ENCODE measurements at places on chromosomes 11 and 22.
A peak's percentile ranks its signal among the peaks of the same experiment; 100 is the strongest.

DNA sequence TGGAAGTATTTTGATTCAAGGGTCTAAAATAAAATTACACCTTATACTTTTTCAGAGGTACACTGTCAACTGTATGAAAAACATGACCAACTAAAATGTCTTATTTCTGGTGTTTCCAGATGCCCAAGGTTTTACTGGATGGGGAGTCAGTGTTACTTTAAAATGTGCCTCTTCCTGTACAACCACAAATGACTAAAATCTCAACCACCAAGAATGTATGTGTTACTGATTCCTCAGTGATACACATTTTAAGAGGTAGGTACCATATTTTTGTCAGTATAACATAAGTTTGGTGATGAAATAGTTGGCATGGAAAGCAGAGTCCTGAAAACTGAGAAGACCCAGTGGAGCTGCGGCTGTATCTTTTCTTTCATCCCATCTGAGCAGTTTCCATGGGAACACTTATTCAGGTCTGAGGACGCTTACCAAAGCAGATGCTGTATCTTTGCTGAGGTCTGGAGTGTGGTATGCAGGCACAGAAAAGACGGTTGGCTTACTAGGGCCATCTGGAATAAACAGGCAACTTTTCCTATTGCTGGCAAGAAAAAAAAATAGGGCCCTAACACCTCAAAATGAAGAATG is 21.2 kb upstream of the TP53AIP1 start:
- DNase-seq: no peak

DNA sequence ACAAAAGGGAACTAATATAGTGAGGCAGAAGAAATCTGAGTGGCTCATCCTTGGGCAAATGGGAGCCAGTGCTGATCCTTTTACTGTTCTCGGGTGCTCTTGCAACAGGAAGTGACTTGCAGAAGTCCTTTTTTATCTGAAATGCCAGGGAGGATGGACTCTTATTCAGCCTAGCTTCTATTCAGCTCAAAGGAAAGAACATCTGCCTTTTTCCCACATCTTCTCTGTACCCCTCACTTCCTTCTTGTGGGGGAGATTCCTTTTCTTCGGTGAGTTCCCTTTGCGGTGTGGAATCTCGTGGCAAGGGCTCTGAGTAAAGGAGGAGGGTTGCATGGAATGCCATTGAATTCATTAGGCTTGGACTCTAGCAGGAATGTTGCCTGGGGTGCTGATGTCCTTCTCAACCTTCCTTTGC is 76.2 kb downstream of the ZBTB16 start:
- no peak for DNase-seq

GRCh38 chr11:37544491-37544890 is 946.5 kb upstream of the RAG2 start:
- no peak for DNase-seq

DNA sequence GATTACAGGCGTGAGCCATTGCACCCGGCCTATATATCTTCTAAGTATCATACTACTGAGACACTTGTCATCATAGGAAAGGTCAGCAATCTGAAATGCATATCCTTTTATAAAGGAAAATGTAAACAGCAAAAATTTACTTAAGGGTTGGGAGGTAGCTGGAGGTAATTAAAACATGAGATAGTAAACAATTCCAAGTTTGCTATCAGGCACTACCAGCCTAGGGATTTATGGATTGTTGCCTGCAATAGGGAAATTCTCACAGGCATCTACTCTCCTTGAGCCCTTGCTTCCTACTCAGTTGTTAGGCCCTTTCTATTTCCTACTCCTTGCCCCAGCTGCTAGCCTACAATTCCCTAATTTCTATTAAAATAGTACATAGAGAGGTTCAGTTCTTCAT is 16.1 kb downstream of the PGR start:
- no peak for DNase-seq

DNA sequence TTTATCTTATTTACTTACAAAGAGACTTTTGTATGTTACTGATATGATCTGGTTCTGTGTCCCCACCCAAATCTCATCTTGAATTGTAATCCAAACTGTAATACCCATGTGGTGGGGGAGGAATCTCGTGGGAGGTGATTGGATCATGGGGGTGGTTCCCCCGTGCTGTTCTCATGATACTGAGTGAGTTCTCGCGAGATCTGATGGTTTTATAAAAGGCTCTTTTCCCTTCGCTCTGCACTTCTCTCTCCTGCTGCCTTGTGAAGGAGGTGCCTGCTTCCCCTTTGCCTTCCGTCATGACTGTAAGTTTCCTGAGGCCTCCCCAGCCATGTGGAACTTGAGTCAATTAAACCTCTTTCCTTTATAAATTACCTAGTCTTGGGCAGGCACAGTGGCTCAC is 42.4 kb upstream of the WNT7B start:
- DNase-seq: no peak

DNA sequence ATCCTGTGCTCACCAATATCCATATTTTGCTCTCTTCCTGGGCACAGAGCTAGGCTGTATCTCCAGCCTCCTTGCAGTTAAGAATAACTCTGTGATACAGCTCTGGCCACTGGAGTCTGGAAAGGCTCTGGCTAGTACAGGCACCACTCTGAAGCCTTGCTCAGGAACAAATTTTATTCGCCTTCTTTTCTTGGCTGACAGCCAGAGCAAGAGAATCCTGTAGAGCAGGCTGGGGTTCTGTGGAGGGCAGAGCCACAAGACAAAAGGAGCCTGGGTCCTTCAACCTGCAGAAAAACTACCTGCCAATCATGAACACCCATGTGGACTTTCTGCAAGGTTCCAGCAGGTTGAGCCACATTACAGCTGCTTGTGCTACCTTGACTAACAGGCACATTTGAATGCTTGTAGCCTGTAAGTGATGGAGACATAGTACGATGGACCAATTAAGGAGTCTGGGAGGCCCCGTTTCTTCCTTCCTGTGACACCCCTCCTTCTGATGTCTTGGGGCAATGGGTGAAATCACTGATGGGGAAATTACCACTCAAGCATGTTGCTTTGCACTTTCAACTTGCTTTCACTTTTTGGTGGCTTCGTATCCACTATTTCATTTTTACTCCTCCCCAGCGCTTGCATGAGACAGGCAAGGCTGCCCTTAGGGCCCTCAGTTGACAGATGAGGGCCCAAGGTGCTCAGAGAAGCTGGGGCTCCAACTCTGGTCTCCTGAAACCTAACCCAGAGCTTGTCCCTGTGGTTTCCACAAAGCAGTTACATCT is 267.2 kb upstream of the SYN3 start:
- no peak for DNase-seq

DNA sequence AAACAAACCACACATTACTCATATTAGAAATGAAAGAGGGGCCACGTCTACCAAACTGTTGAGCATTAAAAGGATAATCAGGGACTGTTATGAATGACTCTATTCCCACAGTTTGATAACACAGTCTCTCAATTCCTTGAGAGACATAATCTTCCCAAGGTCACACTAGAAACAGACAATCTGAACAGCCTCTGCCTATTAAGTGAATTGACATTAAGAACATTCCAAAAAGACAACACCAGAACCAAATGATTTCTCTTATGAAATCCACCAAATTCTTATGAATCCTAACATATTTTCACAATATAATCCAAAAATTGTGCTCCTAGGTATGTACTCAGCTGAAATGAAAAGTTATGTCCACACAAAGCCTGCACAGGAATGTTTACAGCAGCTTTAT is 4.6 kb downstream of the RFPL1 start:
- DNase-seq: no peak

DNA sequence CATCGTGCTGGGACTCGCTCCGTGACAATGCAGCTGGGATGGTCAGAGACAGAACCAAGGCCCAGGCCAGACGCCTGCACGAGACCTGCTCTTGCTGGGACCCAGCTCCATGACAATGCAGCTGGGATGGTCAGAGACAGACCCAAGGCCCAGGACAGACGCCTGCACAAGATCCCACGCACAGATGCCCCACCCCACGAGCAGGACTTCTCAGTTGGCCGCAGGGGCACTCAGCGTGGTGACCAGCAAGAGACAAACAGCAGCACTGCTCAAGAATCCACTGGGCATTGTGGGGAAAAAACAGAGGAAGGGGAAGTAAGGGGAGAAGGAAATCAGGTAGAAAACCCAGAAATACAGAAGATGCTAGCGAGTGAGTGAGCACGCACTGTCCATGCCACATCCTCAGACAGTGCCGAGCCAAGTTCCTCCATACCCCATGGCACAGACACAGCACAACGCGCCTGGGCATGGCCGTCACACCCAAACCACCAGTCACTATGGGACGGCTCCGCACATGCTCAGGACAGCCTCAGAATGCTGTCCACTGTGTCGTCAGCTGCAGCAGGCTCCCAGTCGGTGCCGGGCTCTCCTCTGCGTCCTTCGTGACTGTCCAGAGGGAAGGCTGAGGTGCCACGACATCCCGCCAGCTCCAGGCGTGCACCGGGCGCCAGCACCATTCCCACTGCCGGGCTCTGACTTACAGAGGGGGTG is 44.5 kb downstream of the BRD1 start:
- DNase-seq: no peak

- DNase-seq: no peak
These were observed 227.7 kb upstream of the ZBED5 start for GRCh38 chr11:11085580-11085979.

GRCh38 chr11:112962579-112963367 is 1.6 kb downstream of the NCAM1 start:
- peak; percentile 88 for DNase-seq

- no peak for DNase-seq
These were observed 320.1 kb upstream of the DDI1 start for GRCh38 chr11:103716363-103716762.

DNA sequence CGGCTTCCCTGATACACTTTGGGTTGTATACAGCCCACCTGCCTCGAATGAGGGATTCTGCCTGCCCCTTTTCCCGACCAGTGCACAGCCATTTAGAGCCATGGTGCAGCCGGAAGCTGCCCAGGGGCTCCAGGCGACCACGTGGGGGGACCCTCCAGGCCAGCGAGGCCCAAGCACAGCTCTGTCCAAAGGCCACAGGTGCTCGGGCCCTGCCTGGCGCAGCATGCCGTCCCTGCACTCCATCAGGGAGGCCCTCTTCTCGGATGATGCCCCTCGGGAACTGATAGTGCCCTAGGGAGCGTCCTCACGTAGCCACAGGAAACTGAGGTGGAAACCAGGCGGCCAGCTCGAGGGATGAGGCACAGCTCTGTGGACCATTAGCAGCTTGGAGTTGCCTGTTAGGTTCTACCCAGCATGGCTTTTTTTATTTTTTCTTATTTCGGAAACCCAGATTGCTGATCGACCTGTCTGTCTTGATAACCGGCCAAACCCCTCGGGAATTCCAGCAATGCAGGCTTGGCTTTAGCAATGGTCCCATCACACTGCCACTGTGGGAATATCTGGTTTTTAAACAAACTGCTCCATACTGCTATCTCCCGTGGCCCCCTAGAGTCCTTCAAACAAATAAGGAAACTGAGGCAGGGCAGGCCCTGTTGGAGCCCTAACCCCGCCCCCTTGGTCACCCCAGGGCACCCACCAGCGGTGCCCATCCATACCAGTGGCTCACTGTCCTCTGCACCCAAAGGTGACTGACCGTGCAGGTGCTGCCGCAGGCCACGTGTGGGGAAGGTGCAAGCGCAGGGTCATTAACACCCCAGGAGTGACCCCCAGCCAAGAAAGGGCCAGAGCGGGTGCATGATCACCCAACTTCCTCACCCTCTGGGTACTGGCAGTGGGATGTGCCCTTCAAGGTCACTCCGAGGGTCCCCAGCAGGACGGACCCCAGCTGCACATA is 8.0 kb downstream of the ANO1 start:
- no peak for DNase-seq

- no peak for DNase-seq
These were observed 131.7 kb downstream of the KIF18A start for GRCh38 chr11:27976262-27976661.

- no peak for DNase-seq
These were observed 83.9 kb downstream of the RRAS2 start for GRCh38 chr11:14275076-14275475.

DNA sequence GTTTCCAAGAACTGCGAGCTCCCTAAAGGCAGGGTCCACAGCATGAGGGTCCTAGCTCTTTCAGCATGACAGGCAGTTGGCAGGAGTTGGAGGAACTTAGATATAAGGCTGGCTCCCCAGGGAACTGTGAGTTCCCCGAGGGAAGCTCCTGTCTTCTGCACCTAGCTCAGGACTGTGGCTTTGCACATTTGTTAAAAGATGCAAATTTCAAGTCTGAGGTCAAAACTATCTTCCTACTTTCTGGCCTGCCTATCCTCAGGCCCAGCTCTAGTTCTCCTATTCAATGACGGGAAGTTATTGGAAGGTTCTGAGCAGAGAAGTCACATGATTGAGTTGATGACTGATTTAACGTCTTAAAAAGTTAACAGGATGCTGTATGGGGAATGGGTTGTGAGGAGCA is 11.7 kb upstream of the UCP3 start:
- DNase-seq: no peak

DNA sequence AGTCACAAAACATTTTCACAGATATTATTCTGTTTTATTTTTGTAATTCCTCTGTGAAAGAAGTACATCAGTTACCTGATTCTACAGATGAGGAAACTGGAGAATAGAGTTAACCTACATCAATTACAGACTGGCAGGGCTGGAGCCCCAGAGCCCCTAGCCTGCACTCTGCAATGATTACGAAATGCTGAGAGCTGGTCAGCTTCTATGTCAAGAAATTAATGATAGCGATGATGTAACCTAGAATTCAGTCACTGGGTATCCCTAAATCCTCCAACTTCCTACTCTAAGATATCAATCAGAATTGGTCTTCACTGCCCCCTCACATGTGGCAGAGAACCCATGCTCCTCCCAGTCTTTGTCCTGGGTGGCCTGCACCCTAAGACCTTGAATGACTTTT is 273.5 kb upstream of the PLET1 start:
- DNase-seq: no peak

DNA sequence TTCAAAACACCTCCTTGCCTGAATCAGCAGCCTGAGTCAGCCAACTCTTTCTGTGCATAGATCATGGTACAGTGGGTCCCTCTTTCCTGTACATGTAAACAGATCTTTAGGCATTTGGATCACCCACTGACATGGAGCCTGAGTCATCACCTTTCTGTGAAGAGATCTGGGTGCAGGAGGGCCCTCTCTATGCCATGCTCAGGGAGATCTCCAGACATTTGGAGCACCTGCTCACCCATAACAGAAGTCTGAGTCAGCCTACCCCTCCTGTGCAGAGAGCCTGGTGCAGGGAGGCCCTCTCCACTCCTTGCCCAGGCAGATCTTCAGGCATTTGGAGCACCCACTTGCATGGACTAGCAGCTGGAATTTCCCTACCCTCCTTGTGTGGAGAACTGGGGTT is 56.2 kb upstream of the GLYAT start:
- no peak for DNase-seq
